ENCODE measurements at places on chromosomes 4 and X.

DNA sequence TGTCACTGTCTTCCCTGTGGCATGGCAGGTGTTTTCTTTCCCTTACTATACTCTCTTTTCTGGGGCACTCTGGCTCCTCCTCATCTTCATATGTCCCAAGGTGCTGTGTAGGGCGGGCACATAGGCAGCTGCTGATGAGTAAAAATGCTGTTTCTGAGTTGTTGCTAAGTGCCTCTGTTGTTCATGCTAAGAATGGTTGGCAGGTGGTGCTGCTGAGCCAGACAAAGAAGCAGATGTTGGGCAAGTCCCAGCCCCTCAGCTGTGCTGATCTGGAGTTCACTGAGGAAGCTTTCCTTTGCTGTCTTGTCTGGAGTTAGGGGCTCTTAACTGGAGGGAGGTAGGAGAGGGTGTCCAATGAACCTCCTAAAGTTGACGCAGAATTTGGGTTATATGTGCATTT lies 40.6 kb downstream of the HADH start:
- peak; percentile 35 for DNase-seq

DNA sequence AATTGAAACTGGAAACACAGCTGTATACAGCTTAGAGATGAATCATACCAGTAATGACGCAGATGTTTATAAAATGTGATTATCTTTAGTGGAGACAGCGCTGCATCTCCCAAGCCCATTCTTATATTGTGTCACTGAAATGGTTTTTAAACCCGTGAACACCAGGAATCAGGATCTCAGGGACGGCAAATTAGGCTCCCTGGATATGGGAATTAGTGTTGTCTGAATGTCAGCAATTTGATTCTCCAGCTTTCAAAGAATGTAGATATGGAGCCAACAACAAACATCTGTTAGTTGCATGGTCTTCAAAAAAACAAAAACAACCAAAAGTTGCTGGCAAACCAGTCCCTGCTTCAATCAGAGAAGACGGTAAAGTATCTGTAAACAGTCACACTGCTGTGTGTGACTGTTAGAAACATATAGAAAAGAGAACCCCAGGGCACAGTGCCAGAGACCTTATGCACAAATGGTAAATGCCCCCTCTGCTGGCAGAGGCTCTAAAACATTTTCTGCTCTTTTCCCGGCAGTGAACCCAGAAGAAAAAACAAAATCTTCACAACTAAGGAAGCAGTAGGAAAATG lies 351.9 kb upstream of the FTHL17 start:
- no peak for DNase-seq

GRCh38 chrX:46531442-46531841 lies 13.8 kb downstream of the ZNF674 start:
- no peak for DNase-seq

DNA sequence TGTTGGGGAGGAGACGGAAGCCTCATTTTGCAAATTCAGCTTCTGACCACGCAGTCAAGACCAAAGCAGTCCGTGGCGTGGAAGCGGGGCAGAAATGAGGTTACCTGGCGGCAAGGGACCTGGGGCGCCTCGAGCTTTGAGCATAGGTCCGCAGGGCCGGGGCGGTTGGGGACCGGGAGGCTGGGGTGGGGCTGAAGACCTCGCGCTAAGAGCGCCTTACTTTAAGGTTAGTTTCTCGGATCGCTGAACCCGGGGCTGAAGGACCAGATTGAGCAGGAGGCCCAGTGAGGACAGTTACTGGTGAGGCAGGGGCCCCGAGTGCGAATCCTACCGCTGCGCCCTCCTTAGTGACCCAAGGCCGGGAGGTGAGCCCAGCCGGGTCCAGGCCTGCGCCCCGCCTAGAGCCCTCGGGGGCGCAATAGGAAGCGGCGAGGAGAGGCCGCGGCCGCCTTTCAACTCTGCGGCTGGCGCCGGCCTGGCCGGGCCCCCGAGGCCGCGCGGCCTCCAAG lies 7.5 kb downstream of the MSX1 start:
- no peak for DNase-seq

Data from neural crest cell (in vitro differentiated cells).